IPS DF 6.9 (cell line): ENCODE measurements at places on chromosomes 1 and 21.
A peak's percentile ranks its signal among the peaks of the same experiment; 100 is the strongest.

DNA sequence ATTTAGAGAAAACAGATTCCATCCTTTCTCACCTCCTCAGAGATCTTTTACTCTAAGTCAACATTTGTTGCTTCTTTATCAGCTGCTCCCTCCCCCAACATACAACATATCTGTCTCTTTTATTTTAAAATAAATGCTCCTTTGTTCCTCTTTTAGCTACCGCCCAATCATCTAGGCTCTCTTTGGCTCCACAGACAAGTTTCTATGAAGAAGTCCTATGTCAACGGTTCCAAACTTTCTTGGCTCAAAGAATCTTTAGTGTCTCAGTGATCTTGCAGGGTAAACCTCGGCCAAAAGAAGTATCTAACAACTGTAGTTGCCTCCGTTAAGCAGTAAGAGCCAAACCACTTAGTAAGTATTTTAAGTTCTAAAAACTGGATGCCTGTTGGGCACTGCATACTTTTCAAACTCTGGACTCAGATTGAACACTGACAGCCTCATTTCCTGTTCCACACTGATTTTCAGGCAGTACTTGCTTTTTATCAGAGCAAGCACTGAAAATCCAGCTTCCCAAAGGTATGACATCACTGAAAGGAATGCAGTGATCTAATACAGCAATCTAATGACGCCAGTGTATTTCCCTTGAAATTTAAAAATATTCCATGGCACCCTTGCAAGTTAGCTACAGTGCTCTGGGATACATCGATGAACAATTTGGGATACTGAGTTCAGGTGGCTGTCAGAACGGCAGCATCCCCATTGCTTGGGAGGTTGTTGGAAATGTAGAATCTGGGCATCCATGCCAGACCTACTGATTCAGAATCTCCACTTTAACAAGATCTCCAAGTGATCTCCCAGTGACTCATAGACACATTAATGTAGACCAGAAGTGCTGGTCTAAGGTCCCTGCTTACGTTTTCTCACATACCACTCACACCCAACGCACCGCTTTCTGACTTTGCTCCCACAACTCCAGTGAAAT, 26.8 kb downstream of the EGLN1 start:
- DNase-seq: no peak

DNA sequence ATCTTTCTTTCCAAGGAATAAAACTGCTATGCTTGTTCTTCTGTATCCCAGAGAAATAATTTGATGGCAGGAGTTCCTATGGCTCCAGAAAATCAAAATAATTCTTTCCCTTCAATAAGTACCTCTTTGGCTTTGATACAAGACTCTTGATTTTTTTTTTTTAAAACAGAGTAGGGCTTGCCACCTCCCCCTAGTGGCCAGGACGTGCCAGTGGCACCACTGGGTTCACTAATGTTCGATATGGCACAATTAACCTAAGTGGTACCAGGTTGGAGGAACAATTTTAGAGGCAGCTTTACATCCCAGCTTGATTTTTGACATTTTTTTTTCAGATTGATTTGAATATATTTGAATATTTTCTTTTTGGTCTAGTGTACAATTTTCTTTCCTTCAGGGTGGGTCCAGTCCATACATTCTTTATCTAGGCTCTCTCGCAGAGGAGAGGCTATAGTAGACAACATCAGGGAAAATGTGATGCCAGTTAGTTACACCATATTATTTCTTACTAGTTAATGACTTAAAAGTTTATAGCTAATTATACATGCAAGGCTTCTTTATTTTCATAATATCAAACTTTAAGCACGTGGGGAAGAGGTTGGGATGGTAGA, 330.9 kb downstream of the S1PR1 start:
- no peak for DNase-seq

- no peak for DNase-seq
These were observed 139.1 kb downstream of the KAZN start for GRCh38 chr1:14737561-14738094.

GRCh38 chr1:180175806-180176205, 21.1 kb downstream of the QSOX1 start:
- DNase-seq: no peak

GRCh38 chr1:202959276-202959620, 1.1 kb upstream of the ADIPOR1 start:
- DNase-seq: no peak

DNA sequence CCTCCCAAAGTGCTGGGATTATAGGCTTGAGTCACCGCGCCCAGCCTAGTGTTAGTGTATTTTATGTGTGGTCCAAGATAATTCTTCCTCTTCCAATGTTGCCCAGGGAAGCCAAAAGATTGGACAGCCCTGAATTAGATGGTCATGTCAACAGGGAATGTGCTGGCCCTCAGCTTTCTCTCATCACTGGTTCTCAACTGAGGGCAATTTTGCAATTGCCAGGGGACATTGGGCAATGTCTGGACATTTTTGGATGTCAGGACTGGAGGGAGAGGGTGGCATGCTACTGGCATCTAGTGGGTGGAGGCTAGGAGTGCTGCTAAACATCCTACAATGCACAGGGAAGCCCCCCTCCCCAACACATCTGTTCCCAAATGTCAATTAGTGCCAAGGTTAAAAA, 95.0 kb downstream of the LAMC2 start:
- no peak for DNase-seq

DNA sequence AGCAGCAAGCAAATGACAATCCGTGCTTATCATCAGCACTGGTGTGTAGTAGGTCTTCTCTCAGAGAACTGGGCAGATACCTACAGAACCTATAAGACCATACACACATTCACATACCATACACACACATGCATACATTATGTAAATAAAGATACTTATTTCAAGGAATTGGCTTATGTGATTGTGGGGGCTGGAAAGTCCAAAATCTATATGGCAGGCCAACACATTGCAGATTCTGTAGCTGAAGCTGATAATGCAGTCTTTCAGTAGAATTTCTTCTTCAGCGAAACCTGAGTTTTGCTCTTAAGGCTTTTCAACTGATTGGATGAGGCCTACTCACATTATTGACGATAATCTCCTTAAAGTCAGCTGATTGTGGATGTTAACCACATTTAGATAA, 24.1 kb downstream of the RAP1A start:
- no peak for DNase-seq

GRCh38 chr1:40122855-40123254, 25.8 kb upstream of the PPT1 start:
- no peak for DNase-seq

DNA sequence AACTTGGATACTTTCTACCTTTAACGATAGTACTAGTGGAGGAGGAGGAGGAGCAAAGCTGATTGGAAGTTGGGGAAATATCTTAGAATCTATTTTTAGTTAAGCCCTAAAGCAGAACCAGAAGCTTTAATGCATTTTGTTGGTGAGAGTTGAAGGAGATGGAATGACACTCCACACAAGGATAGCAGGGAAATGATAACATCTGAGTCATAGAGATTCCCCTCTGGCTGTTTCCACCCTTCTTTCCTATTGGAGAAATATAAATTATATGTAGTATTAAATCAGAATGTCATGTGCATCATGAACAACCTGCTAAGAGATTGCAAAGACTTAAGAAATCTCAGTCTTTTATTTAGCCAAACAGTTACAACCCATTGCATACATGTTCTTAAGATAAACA, 1357.7 kb downstream of the NCAM2 start:
- DNase-seq: no peak

DNA sequence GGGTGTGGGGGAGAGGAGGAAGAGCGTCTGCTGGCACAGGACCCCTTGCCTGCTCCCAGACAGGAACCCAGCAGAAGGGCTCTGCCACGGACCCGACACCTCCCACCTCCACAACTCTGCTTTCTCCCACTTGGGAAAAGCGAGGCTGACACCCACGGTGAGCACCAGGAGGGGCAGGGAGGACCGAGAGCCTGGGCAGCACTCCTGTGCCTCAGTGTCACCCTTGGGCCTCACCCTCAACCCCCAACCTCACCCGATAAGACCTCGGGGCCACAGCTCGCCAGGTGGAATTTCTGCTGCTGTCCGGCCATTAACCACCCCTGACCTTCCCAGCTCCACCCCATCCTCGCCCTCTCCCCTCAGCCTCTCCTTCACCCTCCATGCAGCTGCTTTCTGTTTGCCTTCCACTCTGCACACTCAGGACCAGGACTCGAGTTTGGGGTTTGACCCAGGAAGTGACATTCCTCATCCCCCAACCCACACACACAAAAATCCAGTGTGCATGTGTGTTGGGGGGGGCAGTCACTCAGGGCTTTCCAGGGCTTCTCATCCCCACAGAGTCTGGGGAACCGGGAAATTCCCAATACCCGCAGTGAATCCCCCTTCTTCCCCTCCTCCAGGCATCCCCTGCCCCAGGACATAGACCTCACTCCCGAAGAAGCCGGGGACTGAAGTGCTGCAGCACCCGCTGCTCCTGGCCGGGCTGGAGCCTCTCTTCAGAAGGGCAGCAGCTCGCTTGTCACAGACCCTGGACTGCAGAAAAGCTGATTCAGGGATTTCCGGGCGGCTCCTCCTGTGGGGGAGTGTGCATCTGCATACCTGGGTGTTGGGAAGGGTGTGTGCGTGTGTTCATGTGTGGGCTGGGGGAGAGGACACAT, 65.8 kb downstream of the SYT2 start:
- no peak for DNase-seq

DNA sequence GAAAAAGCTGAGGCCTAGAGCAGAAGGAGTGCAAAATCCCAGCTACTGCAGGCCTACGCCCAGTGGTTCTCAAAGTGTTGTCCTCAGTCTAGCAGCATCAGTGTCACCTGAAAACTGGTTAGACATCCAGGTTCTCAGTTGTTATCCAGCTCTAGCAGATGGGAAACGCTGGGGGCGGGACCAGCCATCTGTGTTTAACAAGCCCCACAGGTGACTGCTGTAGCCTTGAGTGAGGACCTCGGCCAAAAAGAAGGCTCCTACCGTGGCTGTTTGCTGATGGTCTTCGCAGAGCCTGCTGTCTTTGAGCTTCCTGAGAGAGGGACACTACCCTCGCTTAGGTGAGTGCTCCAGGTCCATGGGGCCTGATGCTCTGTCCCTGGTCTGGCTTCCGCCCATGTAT, 69.7 kb downstream of the LRRN2 start:
- DNase-seq: no peak

DNA sequence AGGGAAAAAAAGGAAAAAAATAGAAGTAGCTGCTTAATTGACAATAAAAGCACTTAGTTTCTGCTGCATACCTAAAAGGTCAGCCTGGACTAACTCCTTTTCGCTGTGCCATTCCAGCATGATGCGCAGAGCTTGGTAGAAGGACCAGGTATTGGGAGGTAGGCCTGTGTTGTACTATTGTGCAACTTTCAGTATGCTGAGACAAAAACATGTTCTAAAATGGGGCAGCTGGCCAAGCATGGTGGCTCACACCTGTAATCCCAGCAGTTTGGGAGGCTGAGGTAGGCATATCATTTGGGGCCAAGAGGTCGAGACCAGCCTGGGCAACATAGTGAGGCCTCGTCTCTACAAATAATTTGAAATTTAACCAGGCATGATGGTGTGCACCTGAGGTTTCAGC, 15.0 kb upstream of the SCCPDH start:
- no peak for DNase-seq

- DNase-seq: peak; percentile 22
These were observed 111.9 kb upstream of the L1TD1 start for GRCh38 chr1:62082456-62083363.

- DNase-seq: no peak
These were observed 7.1 kb upstream of the CD34 start for GRCh38 chr1:207918011-207918410.

DNA sequence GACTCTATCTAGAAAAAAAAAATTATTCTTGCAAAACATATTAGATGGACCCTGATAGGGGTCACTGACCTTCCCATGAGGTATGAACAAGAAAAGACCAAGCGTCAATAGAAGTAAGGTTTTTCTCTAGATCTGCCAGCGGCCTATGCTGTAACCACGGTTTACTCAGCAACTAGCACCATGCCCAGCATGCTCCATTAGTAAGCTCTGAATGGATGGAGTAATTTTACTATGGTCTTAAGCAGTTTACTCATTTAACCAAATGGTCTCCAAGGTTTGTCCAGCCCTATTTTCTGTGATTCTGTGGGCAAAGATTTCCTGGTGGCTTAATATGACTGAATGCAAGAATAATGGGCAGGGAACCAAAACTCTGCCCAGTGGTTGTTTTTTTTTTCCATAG, 113.9 kb downstream of the ADSS2 start:
- no peak for DNase-seq

- no peak for DNase-seq
These were observed 28.3 kb upstream of the COL18A1 start for GRCh38 chr21:45376459-45377324.

- DNase-seq: peak; percentile 70
These were observed 92.1 kb upstream of the CD53 start for GRCh38 chr1:110780600-110781484.

- no peak for DNase-seq
These were observed 26.5 kb downstream of the RIPPLY3 start for GRCh38 chr21:37032877-37033471.

- no peak for DNase-seq
These were observed 136.0 kb downstream of the PLXNA2 start for GRCh38 chr1:208108213-208108608.

DNA sequence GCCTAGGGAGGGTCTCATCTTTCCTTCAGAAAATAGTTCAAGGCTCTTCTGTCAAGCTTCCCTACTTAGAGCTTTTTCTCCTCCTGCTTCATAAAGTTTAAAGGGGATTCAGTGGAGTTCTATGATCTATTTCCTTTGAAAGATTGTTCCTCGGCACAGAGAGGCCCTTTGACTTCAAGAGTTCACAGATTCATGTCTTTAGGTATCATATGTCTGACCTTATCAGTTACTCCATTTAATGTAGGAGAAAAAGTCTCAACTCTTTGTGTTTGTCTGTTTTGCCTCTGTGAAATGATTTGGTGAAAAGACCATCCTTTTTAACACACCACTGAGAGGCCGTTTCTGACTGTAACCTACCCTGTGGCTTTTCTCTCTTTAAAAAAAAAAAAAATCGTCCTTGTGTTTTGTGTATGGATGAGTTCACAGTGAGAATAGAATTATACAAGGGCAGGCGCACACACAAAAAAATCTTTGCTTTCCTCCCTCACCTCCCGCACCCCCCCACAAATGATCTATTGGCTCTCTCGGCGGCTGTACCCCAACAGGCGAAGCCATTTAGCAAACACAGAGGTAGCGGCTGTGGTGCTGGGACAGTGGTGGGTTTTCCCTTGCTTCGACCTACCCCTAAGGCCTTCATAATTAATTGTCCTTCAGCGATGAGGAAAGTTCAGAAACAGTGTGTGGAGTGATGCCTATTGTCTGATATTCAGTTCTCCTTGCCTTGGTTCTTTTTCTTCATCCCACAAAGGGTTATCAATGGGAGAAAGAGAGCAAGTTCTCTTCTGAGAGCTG, 29.6 kb downstream of the PROX1 start:
- no peak for DNase-seq

- DNase-seq: no peak
These were observed 82.3 kb downstream of the LTN1 start for GRCh38 chr21:28910280-28910887.
